Naive thymus-derived CD4-positive, alpha-beta T cell (primary cell): ENCODE measurements at places on chromosomes 16 and 17. TPM values are rescaled to one million over a fixed set of nuclear protein-coding genes. Genes with fewer than 3 reads are reported as not detected.
A peak's percentile ranks its signal among the peaks of the same experiment; 100 is the strongest.

DNA sequence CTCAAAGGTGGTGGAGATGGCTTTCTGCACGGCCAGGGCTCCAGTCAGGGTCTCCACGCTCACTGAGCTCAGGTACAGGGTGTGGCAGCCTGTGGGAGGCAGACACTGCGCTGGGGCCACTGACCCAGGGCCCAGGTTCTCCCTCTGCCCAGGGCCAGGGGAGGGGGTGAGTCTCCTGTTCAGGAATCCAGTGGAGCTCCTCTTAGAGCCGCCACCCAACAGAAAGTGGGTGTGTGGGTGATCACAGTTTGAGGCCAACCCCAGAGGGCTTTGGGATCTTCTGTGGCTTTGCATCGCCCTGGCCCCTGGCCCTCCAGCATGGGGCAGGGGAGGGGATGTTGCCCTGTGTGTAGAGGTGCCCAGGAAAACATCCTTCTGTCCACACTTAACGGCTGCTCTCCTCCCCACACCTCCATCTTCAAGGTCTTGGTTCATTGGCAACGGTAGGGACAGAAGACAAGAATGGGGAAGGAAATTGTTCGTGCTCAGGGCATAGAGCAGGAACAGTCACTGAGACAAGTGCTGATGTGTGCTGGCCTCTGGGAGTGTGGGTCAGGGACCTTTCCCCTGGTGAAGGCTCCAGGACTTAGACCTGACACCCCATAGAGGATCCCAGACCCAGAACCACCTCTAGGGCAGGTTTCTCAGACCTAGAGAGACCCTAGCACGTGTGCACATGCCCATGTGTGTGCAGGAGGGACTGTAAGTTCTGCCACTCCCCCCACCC, 21.5 kb downstream of the TNS4 start:
- peak overlapping the region; percentile 37 for H3K4me3 ChIP-seq
- H3K36me3 ChIP-seq = no peaks in the 10 kb centered on the region
- DNase-seq = no peak
- H3K4me1 ChIP-seq = peaks cover 24% of the 10 kb centered on the region
- no peaks in the 10 kb centered on the region for H3K27me3 ChIP-seq

- no peak for DNase-seq
- H3K36me3 ChIP-seq = no peaks in the 10 kb centered on the region
- H3K27me3 ChIP-seq = no peaks in the 10 kb centered on the region
- peaks cover 10% of the 10 kb centered on the region for H3K4me1 ChIP-seq
- peak overlapping the region; percentile 19 for H3K27ac ChIP-seq
- no peak overlapping the region for H3K4me3 ChIP-seq
These were observed 135.4 kb upstream of the CHMP6 start for GRCh38 chr17:80855948-80856862.

MEIOB gene
- total RNA-seq = not detected

GRCh38 chr16:81797443-81797842, 18.4 kb downstream of the PLCG2 start:
- H3K4me3 ChIP-seq = no peak overlapping the region
- H3K36me3 ChIP-seq = no peaks in the 10 kb centered on the region
- H3K4me1 ChIP-seq = peaks cover 16% of the 10 kb centered on the region
- no peak overlapping the region for H3K27ac ChIP-seq

- no peak overlapping the region for H3K4me3 ChIP-seq
- H3K27me3 ChIP-seq = no peaks in the 10 kb centered on the region
- H3K4me1 ChIP-seq = peaks cover 37% of the 10 kb centered on the region
- no peak overlapping the region for H3K27ac ChIP-seq
These were observed 15.1 kb downstream of the GJD3 start for GRCh38 chr17:40349477-40349894.

COPZ2 gene
- 1.1 TPM for total RNA-seq

DNA sequence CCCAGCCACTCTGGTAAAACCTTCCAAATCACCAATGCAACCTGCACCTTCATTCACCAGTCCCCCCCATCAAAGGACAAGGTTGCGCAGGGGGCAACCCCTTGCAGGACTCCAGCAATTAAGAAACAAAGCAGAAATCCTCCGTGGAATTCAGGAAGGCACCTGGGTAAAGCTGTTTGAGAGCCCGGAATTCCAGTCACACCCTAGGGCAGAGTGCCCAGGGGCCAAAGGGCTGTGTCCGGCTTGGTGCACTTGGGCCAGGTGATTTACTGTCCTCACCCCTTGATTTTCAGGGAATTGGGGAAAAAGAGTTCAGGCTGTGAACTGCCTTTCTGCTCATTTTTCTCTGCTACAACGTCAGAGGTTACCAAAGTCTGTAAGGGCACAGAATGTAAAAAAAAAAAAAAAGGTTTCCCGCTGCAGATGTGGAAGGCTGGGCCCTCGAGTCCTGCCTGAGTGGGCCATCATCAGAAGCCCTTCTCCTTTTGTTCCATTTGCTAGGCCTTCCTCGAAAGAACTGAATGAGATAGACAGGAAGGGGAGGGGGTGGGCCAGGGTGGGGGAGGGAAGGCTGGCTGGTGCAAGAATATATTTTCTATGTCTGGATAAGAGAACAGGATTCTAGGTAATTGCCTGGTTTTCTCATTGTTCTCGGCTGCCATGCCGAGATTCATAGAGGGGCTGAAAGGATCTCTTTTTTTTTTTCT, 266.5 kb upstream of the PSMD7 start:
- DNase-seq = no peak
- H3K27ac ChIP-seq = no peak overlapping the region
- no peaks in the 10 kb centered on the region for H3K27me3 ChIP-seq
- no peaks in the 10 kb centered on the region for H3K36me3 ChIP-seq
- H3K4me1 ChIP-seq = no peaks in the 10 kb centered on the region
- no peak overlapping the region for H3K4me3 ChIP-seq

DNA sequence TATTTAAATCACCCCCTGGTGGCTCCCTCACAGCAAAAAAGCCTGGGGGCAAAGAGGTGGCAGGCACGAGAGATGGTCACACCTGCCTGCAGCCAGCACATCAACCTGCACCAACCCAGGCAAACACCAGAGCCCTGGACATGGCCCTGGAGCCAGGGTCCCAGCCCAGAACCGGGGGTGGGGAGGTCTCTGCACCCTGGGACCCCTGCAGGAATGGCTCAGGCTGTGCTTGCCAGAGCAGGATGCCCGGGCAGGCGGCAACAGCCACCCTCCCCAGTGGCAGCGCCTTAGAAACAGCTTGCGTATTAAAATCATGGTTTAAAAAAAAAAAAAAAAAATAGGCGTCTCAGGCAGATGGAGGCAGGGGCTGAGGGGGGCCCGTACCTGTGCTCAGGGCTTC, 16.2 kb downstream of the MYBBP1A start:
- DNase-seq = no peak
- H3K36me3 ChIP-seq = peaks cover 13% of the 10 kb centered on the region
- no peaks in the 10 kb centered on the region for H3K27me3 ChIP-seq
- H3K27ac ChIP-seq = no peak overlapping the region
- H3K4me3 ChIP-seq = no peak overlapping the region

DNA sequence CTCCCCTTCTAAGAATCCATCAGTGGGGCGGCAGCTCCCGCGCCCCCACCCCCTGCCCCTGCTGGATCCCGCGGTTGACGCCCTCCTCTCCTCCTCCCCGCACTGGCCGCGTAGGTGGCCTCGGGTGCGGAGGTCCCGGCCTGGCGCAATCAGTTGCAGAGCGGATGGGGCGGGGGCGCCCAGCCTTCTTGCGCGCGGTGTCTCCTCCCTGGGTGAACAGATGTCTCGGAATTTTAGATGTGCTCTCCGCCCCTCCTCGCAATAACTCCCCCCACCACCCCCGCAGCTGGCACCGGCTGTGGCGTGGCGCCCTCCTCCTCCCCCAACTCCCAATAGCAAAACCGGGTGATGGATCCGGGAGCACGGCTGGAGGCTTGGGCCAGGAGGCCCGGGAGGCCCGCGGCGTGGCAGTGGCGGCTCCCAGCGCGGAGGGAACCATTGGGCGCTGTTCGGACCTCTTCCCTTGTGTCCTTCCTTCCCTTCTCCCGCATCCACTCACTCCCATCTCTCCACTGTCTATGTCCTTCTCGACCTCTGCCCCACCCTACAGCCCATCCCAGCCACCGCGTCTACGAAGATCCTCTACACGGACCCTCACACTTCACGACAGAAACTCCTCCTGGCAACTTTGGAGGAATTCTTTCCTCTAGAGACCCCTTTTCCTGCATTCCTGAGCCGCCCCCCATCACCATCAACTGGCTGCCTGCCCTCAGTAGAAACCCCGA, 11.0 kb downstream of the NEUROD2 start:
- H3K4me3 ChIP-seq = no peak overlapping the region
- peaks cover 13% of the 10 kb centered on the region for H3K27me3 ChIP-seq
- H3K36me3 ChIP-seq = no peaks in the 10 kb centered on the region
- H3K4me1 ChIP-seq = no peaks in the 10 kb centered on the region
- DNase-seq = no peak

GRCh38 chr17:38743556-38744171, 4.5 kb downstream of the PCGF2 start:
- H3K4me3 ChIP-seq = no peak overlapping the region
- no peak overlapping the region for H3K27ac ChIP-seq
- H3K27me3 ChIP-seq = no peaks in the 10 kb centered on the region
- H3K36me3 ChIP-seq = no peaks in the 10 kb centered on the region

DNA sequence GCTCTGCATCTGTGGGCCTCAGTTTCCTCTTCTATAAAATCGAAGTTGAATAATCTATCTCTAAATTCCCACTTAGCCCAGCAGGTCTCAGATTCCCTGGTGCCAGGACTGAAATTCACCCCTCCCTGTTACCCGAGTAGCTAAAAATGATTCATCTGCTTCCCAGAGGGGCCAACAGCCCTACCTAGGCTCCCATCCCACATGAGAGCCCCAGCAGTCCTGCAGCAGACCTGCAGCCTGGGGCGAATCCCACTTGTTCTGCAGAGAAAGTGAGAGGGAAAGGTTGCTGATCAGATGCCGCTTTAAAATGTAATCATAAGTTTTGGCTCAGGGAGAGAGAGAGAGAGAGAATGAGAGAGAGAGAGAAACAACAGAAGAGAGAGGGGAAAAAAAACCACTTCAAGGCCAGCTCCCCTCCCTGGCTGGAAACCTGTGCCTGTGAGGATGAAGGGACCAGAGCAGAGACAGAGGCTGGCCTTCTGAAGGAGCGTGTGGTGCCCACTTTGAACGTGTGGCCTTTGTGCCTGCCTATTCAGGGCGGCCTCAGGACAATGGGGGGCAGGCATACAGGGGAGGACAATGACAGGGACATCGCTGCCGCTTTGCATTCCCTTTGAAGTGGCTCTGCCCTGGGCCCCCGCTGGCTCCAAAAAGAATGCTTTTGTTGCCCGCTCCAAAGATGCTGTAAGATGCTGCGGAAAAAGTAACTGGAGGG, 85.2 kb upstream of the NKD1 start:
- no peak overlapping the region for H3K27ac ChIP-seq
- H3K36me3 ChIP-seq = no peaks in the 10 kb centered on the region
- no peaks in the 10 kb centered on the region for H3K27me3 ChIP-seq
- no peak overlapping the region for H3K4me3 ChIP-seq
- no peaks in the 10 kb centered on the region for H3K4me1 ChIP-seq

- no peak overlapping the region for H3K27ac ChIP-seq
- no peak overlapping the region for H3K4me3 ChIP-seq
- no peaks in the 10 kb centered on the region for H3K4me1 ChIP-seq
- DNase-seq = peak; percentile 46
These were observed 11.5 kb upstream of the PITPNA start for GRCh38 chr17:1573932-1574696.

GRCh38 chr16:57045694-57046381, 46.5 kb upstream of the CPNE2 start:
- H3K27me3 ChIP-seq = no peaks in the 10 kb centered on the region
- peaks cover 38% of the 10 kb centered on the region for H3K4me1 ChIP-seq
- no peak overlapping the region for H3K4me3 ChIP-seq
- H3K27ac ChIP-seq = peak overlapping the region; percentile 46
- DNase-seq = no peak
- peaks cover 31% of the 10 kb centered on the region for H3K36me3 ChIP-seq

DNA sequence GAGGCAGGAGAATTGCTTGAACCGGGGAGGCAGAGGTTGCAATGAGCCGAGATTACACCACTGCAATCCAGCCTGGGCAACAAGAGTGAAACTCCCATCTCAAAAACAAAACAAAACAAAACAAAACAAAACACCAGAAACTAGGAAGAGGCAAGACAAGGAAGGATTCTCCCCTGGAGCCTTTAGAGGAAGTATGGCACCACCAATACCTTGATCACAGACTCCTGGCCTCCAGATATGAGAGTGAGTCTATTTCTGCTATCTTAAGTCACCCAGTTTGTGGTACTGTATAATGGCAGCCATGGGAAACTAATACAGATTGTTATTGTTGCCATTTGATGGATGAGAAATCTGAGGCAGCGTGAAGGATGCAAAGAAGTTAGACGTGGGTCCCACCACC, 14.6 kb upstream of the CPPED1 start:
- no peaks in the 10 kb centered on the region for H3K27me3 ChIP-seq
- no peak overlapping the region for H3K4me3 ChIP-seq
- no peak for DNase-seq
- H3K4me1 ChIP-seq = no peaks in the 10 kb centered on the region
